ENCODE measurements at places on chromosomes 2 and 18.

DNA sequence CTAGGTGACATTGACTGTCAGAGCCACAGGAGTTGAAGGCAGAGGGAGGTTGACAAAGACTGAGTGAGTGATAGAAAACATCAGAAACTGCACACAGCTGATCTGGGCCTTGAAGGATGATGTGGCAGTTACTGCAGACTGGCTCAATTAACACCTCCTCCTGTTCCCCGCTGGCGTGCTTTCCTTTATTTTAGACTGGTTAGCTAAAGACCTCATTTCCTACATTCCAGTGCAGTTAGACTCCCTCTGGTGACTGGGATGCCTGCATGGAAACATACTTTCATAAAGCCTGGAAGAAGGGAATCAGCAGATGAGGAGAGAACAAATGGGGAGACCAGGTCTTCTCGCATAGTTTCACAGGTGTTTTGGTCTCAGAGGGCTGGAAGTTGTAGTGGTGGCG is 7.1 kb downstream of the TPGS2 start:
- DNase-seq = no peak

DNA sequence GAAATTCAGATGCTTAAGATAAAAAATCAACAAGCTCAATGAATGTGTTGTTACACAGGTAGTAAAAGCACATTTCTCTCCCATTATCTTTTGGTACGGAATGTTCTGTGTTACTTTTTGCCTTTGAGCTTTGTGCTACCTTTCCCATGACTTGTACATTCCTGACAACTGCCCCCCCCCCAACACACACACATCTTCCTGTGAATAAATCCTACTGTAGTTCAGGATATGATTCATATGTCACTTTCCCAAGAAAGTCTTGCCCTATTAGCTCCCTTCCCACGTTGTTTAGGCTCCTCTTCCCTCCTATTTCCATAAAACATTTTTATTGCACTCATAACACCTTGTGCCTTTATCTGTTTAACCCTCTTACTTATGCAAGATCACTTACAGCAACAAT is 442.6 kb upstream of the LRATD1 start:
- DNase-seq = peak; percentile 27

GRCh38 chr2:86062043-86062442 is 43.6 kb downstream of the POLR1A start:
- peak; percentile 80 for DNase-seq

DNA sequence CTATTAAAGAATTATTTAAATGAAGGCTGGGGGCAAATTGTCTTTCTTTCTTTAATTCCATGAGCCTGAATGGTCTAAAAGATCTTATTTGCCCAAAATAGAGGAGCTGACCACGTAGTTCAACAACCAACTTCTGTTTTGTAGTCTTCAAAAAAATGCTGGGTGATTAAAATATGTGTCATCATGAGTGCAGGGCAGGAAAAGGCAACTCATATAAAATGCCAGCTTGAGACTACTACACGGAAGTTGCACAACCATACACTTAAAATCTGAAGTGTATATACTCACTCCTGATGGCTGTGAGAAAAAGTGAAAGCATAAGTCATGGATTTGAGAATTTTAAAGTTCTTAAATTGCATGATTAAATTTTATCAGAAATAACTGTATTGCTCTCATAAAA is 210.9 kb downstream of the DYM start:
- DNase-seq = peak; percentile 85

GRCh38 chr2:62435720-62436119 is 70.3 kb downstream of the TMEM17 start:
- DNase-seq = no peak

GRCh38 chr18:76975577-76976110 is 153.3 kb downstream of the ZNF236 start:
- DNase-seq = no peak

DNA sequence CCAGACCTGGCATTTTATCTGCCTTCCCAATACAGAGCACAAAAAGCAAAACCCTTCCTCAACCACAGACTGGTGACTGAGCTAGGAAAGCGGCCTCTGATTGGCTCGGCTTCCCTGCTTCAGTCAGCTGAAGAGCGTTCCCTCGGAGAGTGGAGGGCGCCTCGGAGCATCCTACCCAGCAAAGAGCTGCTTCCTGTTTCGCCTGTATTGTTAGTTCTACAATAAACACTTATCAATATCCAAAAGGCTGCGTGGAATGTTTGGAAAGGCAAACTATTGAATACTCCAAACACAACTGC is 125.0 kb downstream of the CACNB4 start:
- peak; percentile 28 for DNase-seq

DNA sequence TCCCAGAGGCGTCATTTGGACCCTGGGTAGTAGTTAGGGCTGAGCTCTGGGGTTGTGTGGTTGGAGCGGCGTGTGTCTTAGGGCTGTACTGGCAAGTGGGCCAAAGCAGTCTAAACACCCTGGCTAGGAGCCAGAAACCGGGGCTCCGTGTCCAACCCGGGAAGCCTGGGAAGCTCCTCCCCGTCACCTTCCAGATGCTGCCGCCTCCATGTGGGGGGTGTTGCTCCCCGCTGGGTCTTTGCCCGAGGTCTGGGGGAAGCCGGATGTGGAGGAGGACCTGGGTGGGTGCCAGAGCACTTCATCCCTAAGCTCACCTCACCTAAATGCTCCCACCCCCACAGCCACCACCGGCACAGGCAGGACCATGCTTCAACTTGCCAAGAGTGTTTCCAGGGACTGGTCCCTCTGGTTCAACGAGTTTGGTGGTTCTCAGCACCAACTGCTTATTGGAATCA is 25.4 kb downstream of the TET3 start:
- no peak for DNase-seq

DNA sequence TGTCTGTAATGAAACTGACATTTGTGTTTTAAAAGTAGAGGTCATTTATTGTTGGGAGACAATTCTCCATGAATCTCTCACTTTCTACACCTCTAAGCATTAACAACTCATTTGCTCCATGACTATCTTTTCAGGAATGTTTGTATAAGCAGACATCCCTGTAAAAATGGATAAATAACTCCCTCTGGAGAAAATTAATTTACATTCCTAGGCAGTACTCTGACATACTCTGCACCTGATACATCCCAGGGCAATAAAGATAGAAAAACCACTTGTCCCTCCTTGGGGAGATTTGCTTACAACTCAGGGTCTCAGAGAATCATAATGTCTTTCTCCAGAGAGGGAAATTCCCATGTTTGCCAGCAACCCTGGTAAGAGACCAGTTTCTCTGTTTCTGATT is 1037.7 kb upstream of the SLC39A10 start:
- DNase-seq = no peak

DNA sequence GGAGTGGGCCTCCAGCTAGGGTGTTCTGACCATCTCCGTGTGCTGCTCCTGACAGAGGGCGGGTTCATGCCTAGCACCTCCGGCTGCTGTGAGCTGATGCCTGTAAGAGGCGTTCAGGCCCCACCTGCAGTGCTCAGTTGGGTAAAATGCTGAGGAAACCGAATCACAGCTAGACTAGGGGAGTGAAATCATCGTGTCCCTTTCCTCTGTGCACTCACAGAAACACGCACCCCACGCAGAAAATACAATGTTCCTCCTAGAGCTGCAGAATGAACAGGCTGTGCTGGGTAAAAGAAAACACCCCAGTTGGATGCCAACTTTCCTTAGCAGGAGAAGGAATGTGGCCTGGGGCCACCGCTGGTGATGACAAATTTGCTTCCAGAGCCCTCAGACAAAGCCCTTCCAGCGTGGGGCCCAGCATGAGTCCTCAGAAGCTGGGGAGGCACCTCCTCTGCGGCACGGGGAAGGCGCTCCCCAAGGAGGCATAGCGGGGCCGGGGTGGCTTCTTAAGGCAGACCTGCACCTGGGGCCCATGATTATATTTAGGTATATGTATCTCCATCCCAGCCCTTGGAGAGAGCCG is 16.3 kb upstream of the ARHGEF4 start:
- no peak for DNase-seq

- DNase-seq = no peak
These were observed 22.7 kb downstream of the RUFY4 start for GRCh38 chr2:218091746-218092145.

DNA sequence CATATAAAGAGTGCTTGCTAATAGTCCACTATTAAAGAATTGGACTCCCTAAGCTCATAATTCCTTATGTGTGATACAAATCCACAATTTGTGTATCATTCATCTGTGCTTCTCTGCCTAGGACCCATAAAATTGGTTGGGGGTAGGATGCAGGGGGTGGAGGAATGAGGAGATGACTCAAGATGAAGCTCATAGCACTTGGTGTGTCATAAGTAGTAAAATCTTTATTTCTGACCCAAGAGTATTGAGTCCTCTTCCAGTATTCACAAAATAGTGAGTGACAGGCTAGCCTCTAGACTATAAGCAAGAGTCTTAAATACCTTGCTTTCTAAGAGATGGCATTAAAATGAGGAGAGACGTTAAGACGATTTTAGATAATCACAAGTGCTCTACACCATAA is 390.9 kb upstream of the CDH19 start:
- no peak for DNase-seq

- peak; percentile 49 for DNase-seq
These were observed 33.0 kb downstream of the RAB1A start for GRCh38 chr2:65096948-65097347.

DNA sequence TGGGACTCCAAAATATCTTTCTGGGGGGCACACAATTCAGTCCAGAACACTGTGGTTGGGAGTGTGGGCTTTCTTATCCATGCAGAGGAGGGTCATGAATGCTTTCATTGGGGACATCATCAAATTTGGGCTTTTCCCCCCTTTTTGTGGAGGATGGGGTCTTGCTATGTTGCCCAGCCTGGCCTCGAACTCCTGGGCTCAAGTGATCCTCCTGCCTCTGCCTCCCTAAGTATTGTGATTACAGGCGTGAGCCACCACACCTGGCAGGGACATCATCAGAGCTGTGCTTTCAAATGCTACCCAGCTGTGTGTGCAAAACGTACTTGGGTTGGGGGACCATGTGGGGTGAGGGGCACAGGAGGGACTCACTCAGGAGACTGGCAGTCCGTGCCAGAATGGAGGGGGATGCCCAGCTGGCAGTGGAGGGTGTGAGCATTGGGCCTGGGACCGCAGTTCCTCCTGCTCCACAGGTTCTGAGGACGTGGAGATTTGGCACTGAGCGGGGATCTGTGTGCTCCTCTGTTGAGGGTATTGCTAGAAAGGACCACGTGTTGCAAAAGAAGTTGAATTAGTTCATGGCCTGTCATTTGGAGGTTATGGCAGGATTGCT is 24.4 kb downstream of the EMILIN2 start:
- DNase-seq = no peak

GRCh38 chr18:49968644-49969309 is 155.4 kb upstream of the ACAA2 start:
- DNase-seq = no peak

GRCh38 chr2:202609381-202610145 is 25.2 kb upstream of the FAM117B start:
- DNase-seq = no peak

DNA sequence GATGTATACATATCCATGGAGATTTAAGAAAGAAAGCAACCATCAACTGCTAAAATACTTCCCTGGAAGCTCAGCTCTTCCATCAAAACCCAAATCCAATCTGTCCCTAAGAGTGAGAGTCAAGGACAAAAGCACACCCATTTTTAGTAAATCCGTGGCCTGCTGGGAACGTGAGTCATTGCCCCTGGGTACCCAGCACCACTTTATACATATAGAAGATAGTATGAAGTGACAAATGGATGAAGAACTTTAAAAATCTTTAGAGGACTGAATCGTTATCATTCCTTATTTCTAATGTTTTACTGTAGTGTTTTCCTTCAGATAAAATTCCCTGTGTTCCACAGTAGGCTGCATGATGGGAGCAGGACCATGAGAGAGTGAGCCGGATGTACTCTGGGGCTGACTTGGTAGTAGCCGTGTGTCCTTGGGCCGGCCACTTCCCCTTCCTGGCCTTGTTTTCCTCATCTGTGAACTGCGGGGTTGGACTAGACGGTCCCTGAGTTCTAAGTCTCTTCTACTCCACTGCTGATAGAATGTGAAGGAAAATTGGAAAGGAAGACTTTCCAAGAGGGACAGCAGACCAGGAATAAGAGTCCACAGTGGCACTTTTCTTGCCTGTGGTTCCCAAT is 28.5 kb upstream of the CEP68 start:
- no peak for DNase-seq

GRCh38 chr2:105375001-105375561 is 23.8 kb downstream of the FHL2 start:
- DNase-seq = peak; percentile 78

DNA sequence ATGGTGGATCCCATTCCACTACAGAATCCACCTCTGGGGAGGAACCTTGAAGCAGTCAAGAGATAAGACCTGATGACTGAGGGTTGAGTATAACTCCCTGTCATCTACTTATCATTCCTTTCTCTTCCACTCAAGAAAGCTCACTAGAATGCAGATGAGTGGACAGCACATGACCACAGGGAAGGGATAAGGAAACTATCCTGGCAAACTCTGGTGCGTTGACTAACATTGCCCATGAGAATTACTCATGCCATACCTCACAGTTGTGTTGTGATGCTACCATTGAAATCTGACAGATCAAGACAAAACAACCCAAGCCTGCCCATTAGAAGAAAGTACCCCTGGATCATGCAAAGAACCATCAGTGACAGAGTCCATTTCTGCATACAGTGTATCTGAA is 26.5 kb downstream of the SLC16A14 start:
- peak; percentile 9 for DNase-seq

DNA sequence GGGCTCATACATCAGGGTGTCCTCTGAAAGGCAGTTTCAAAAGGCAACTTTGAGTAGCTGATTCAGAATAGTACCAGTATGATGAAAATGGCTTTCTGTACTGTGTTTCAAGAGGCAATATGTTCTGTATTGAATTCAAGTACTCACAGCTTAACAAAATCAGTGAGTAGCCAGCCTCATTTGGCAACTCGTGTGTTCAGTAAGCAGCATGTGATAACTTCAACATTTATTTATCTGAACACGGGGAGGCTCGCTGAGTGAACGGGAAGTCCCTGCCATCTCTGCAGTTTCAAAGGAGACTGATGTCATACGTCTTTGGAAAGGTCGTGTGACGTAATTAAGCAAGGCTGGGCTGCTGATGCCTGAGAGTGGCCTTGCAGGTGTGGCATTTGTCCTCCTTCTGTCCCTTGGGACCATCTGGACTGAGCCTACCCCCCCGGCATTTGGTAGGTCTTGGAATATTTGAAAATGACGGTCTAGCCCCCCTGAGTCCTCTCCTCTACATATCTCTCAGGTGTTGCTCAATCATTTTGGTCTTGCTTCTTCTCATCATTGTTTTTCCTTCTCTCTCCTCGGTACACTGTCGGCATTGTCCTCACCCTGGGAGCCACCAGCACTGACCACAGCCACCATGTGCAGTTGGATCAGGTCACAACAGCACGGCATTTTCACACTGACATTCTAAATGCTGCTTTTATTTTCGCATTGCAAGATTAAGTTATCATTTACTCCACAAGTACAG is 62.8 kb downstream of the SMIM21 start:
- DNase-seq = no peak

DNA sequence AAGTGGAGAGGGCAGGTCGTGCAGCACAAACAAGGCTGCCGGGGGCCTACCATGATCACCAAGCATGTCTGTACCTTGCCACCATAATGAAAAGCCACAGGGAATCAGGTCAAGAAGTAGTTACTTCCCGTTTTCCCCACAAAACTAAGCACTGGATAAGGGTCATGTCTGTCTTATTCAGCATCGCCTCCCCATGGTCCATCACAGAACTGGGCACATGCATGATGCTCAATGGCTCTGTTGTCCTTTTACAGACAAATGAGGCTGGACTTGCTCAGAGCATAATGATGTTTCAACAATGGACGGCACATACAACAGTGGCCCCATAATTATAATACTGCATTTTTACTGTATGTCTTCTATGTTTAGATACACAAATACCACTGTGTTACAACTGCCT is 27.5 kb downstream of the REEP1 start:
- no peak for DNase-seq

Data from fibroblast of lung (primary cell).